ENCODE measurements at places on chromosomes 3 and 15. TPM values are rescaled to one million over a fixed set of nuclear protein-coding genes. Genes with fewer than 3 reads are reported as not detected.

DNA sequence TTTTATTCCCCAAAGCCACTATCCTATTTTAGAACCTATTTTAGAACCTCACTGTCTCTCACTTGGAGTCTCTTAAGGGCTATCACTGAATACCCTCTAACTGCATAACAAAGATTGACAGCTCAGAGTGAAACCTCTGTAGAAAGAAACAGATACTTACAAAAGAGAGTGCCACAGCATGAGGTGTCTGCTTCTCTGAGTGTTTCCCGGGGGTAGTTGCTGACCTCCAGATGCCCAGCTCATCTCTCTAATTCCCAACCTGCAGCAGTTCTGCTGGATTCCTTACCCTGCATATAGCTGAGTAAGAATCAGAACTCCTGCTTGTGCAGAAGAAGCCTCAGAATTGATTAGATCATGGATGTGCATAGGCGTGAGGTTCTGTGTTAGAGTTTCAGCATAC is 34.5 kb downstream of the P3H2 start:
- ATAC-seq = no peak

- ATAC-seq = no peak
Observed at GRCh38 chr15:101031213-101031612, 112.1 kb downstream of the LRRK1 start.

DNA sequence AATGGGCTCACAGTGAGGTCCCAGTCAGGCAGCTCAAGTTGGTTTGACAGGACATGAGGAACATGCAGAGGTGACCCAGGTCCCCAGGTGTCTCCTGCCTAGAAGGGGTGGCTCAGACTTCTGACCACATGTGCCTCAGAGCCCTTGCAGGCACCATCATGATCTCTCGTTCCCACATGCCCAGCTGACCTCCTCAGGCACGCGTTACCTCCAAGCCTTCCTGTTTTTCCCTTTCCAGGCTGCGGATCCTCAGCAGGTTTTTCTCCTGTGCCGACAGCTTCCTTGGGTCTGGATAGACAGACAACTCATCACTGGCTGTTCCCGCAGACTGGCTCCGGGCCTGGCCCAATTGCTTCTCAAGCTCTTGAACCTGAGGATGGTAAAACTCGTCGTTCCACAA is 30.4 kb downstream of the CCDC13 start:
- ATAC-seq = no peak

- ATAC-seq = peak; percentile 70
Observed at GRCh38 chr15:71747128-71748083, 62.9 kb upstream of the NR2E3 start.

GRCh38 chr3:171454041-171454440 is 6.2 kb downstream of the TNIK start:
- ATAC-seq = no peak

GRCh38 chr15:52069559-52069958 is 43.0 kb downstream of the BCL2L10 start:
- ATAC-seq = peak; percentile 60

DNA sequence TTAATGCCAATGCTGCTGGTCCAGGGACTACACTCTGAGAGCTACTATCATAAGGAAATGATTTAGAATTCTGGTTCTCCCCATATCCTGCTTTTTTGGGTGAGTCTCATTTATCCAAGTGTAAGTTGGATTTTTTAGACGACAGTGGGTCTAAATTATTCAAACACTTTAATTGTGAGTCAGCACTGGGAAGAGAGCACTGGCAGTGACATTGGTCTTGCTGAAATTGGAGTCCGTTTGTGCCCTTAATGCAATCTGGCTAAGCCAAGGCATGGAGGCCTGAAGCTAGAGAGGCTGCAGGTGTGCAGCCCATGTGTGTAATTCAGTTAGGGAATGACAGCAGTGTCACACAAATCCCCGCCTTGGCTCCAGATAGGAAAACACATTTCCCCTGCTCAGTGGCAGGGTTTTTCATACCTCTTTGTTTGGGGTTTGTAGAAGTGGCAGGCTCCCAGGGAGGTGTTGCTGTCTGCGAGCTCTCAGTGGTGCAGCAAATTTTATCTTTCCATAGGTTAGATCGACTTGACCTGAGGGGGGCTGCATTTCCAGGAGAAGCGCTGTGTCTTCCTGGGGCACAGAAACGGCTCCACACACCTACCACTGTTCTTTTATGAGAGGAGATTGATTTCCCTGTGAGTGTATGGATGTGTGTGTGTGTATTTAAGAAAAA is 197.7 kb downstream of the CD47 start:
- ATAC-seq = no peak

DNA sequence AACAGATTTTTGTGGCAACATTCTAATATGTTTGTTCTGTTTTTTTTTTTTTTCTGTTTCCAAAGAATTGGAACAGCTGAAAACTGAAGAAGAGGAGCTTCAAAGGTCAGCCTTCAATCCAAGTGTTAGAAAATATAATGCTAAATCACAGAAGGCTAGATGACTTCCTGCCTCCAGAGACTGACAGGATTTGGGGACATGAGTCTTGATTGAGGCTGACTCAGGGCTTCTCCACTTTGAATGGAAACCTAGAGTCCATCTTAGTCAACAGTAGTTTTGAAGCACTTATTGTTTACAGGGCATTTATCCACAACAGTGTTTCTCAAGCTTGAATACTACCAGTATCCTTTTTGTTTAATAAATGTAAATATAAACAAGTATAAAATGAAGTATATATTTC is 44.5 kb upstream of the RAD51 start:
- ATAC-seq = no peak

DNA sequence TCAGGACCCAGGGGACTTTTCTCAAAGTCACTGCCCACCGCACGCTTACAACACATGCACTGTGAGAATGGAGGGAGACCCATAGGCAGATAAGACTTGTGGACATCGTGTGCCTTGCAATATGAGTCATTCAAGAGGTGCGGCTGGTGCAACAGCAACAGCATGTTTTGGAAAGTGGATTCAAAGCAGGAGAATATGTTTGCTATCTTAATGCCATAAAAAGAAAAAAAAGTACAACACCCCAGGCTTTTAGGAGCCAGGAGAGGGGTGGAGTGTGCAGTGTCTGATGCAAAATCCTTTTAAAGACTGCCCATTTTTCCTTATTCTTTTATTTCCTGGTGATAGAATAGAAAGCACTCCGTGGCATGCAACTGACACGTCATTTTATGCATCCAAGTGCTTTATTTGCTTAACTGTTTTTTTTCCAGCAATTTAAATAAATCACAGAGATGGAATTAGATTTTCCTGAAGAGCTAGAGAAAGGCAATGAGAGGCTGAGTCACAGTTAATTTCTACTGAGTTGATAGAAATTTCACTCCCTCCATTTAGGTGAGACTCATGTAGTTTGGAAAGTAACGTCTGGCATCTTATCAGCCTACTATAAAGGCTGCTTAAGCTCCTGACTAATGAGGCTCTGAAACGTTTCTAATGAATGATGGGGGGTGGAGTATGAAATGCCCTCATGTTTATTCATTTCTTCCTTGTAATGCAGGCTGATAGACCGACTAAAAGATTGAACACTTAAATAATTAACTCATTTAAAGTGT is 96.4 kb downstream of the NSUN3 start:
- peak; percentile 71 for ATAC-seq

GRCh38 chr3:64825404-64826120 is 137.8 kb upstream of the ADAMTS9 start:
- ATAC-seq = no peak

DNA sequence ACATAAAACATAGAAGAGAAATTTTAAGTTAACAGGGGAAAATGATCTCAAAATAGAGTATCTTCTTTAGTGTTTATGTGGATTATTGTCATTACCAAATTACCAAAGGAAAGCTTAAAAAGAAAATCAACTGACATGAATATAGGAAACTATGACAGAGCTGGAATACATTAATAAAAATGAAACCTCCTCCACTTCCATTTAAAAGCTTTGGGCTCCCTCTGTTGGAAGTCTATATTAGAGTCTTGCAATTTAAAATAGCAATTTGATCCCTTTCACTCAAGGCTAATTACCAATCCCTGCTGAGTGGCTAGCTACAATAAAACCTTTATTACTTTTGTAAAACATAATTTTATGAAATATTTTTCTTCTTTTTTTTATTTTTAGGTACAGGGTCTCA is 61.4 kb upstream of the IMPG2 start:
- peak; percentile 41 for ATAC-seq

DNA sequence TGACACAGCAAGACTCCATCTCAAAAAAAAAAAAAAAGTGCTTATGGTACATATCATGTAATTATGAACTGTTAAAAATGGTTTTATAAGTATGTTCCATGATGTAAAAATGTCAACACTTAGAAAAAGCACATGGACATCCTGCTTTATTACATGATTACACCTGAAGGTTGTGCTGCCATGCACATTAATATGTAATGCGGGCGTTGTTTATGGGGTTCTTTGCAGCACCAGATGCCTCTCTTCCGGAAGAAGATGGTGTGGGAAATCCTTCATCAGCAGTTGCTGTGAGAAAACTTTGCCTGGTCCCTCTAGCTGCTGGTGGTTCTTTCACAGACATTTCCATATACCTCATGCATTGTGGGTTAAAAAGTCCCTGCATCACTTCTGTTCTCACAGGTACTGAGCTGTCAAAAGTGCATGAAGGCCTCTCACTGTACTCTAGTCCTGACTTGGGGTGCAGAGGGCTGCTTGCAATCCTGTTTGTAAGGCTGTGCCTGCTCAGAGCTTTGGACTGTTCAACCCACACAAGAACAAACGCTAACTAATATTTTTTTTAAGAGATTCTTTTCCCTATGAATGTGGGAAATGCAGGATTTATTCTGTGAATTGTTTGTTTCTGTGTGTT is 43.6 kb downstream of the SENP2 start:
- ATAC-seq = no peak

DNA sequence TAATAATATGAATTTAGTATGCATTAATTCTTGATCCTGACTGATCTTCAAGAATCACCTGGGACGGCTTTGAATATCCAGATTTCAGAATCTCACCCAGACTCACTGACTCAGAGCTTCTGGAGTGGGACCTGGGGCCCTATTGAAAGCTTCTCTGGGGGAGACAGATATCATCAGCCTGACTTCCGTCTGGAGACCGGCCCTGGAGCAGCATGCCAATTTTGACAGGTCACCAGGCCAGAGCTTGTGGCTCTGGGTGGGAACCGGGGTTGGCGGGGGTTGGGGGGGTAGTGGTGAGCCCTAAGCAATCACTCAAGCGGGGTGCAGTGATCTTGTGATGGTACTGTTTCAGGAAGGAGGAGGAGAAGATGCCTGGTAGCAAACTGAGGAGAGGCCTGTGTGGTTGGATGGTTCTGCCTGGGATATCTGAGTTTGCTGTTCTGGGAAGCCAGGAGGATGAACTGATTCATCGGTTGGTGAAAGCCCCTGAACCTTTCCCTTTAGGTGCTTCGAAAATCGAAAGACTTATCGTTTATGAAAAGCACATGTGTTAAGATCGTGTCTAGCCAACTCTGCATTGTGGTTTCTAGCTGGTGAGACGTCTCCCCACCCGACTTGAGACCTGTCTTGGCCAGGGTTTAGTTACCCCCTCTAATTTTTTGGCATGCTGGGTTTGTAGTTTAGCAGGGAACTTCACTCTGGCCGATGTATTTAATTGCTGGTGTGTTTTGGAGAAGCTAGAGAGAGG is 263.9 kb upstream of the C2CD4B start:
- no peak for ATAC-seq

GRCh38 chr3:70518356-70518755 is 205.9 kb upstream of the MDFIC2 start:
- ATAC-seq = no peak

DNA sequence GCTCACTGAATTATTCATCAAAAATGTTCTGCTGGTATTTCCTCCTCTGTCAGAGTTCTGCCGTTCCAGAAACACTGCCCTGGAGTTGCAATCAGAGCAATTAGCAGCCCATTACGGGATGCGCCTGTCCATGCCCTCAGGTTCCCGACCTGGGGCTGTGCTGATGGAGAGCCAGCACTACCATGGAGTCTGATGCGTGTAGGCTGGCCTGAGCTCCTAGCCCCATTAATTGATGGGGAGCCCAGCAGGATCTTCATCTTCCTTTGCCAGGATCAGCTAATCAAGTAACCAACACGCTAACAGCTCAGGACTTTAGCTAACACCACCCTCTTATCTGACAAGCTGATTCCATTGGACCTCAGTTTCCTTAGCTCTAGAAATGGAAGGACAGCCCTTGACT is 164.2 kb downstream of the ABHD5 start:
- ATAC-seq = no peak

DNA sequence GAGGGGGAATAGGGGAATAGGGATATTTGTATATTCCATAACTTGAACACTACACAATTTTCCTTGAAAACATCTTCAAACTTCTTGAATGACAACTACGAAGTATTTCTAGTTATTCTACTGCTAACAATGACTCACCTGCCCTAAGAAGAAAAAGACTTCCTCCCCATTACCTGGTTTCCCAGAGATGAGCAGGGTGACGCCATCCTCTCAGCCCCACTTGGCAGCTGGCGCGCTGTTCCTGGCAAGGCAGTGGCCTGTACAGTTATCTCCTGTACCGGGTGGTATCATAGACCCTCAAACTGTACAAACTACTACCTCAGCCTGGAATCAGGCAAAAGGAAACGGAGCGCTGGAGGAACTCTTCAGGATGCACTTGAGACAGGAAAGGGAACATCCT is 10.4 kb downstream of the WDR82 start:
- peak; percentile 83 for ATAC-seq

DNA sequence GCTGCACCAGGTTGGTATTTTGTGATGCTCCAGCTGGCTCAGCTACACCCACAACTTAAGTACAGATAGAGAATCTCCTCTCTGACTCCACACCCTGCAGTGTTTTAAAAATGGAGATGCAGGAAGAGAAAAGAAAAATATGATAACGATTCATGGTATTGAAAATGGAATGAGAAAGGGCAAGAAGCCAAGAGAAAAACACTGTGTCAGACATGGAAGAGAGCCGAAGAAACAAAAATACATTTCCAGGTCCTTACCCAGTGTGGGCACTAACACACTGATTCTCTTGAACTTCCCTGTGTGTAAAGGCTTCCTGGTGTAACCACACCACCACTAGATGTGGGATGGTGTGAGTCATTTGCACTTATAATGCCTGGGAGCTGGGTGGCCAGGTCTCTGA is 93.1 kb downstream of the GMPS start:
- ATAC-seq = no peak

- peak; percentile 50 for ATAC-seq
Observed at GRCh38 chr15:74725225-74725774, at the start of gene CYP1A1. Gene CYP1A1 (minus strand): TSS chr15:74725528. CDS start chr15:74723097, 2,431 bp downstream.

GRCh38 chr15:26157081-26157480 is 294.0 kb upstream of the ATP10A start:
- no peak for ATAC-seq

- no peak for ATAC-seq
Observed at GRCh38 chr3:151639418-151639740, 94.3 kb upstream of the AADACL2 start.

DNA sequence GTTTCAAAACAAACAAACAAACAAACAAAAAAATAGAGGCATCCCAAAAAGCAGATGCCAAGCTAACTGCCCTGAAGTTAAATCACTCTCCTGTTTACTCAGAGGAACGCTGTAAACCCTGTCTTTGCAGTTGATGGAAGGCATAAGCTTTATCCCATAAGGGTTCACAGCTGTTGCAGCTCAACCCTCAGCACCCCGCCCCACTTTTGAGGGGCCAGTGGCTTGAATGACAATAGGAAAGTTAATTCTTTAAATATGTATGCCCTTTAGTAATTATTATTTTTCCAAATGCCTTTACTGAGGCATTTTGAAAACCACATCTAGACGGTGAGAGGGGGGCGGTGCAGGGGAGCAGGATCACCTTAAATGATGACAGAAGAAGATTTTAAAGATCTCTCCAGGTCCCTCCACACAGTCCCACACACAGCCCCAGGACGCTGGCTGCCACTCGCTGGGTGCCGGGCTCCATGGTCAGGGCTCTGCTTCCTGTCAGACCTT is 272.1 kb downstream of the FAM43A start:
- ATAC-seq = no peak

RBMS3 gene
- 3.4 TPM for total RNA-seq

CLASP2 gene
- total RNA-seq = 30.2 TPM

IL17RB gene
- total RNA-seq = 0.20 TPM

FBXL22 gene
- total RNA-seq = 1.2 TPM

CLDN18 gene
- not detected for total RNA-seq

CCR3 gene
- total RNA-seq = not detected

Data from esophagus mucosa (tissue), 1 donor.